ENCODE measurements at places on chromosomes 16 and 17. TPM values are rescaled to one million over a fixed set of nuclear protein-coding genes. Genes with fewer than 3 reads are reported as not detected.

DNA sequence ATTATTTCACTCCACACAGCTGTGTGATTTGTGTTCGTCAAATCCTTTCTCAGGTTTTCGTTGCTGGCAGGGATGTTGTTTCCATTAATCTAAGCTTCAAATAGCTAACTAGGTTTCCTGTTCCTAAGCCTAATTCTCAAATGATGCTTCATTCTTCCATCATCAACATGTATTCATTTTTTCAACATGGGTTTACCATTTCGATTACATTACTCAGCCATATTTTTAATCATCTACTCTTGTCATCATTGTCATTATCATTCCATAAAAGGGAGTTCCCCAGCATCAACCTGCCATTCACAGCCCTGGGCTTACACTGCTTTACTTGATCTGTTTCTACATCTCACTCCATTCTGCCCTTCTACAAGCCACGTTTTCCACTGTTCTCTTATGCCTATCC is 33.3 kb upstream of the ANKFN1 start:
- DNase-seq = no peak

DNA sequence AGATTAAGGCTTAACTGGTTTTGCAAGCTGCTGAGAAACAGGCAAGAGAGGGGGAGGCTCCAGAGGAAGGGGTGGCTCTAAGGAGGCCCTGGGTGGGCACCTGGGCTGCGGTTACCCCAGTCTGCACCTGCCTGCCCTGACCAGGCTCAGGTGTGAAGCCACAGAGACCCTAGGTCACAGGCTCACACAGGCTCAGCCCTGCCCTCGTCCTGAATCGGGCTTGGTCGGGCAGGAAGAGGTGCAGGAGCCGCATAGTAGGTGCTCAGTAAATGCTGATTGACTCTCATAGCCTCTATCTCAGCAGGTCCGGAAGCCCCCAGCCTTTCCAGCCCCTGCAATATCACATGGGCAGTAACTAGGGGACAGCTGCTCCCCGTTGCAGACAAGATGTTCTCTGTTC is 203.4 kb downstream of the GSG1L start:
- DNase-seq = no peak

DNA sequence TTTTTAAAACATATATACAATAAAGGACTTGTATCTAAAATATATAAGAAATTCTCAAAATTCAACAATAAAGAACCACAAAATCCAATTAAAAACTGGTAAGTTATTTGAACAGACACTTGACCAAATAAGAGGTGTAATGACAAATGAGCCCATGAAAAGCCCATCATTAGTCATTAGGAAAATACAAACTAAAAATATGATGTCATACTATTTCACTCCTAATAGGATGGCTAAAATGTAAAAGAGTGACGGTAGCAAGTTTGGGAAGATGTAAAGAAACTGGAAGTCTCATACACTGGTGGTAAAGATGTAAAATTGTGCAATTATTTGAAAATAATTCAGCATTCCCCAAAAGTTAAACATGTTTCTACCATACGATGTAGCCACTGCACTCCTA is 1095.3 kb upstream of the CDH8 start:
- DNase-seq = no peak

GRCh38 chr17:68533887-68534694 is 21.9 kb downstream of the PRKAR1A start:
- peak; percentile 39 for DNase-seq

DNA sequence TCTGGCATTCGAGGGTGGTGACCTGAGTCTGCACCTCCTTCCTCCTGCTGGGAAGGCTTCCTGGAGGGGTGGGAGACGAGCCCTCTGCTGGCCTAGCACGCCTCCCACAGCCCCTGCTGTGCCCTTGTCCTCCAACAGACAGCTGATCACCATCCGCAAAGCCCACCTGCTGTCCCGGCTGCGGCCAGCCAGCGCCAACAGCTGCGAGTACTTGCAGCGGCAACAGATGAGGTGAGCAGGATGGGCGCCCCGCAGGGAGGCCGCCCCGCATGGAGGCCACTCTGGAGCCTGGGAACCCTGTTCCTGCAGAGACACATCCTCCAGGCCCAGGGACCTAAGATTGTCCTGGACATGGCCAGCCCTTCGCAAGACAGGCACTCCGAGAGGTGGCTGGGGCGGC is 21.6 kb downstream of the UBALD1 start:
- DNase-seq = no peak

DNA sequence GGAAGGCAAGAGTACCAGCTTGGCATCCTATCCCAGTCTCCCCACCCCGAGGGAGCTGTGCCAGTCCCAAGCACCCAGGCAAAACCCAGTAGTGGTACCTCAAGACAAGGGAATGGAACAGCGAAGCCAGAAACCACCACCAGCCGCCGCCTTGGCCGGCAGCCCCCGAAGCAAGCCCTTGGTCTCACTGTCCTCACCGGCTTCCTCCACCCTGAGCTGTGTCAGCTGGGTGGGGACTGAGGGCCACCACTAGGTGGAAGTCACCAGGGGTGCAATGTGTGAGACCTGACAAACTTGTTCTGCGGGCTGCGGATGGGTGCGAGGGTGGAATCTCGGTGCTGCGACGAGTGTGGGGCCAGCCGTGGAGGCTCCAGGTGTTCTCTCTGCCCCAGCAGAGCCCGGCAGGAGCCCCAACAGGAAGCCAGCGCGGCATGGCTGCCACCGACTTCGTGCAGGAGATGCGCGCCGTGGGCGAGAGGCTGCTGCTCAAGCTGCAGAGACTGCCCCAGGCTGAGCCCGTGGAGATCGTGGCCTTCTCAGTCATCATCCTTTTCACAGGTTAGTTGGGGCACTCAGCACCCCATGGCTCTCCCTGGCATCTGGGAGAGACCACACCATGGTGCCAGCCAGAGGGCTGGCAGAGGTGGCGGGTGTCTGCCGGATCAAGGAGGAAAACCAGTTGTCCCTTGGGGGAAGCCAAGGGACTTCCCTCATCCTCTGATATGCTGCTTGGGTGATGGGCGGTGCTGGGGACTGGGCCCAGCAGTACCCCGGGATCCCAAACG is 6.7 kb downstream of the SMIM5 start:
- DNase-seq = peak; percentile 83

GRCh38 chr17:82333279-82334171 is at the start of gene SECTM1:
Gene SECTM1 (minus strand): TSS chr17:82333766. CDS start chr17:82327240, 6,526 bp downstream.
- DNase-seq = peak; percentile 82

GRCh38 chr16:77430787-77431585 is 3.8 kb downstream of the ADAMTS18 start:
- DNase-seq = no peak

DNA sequence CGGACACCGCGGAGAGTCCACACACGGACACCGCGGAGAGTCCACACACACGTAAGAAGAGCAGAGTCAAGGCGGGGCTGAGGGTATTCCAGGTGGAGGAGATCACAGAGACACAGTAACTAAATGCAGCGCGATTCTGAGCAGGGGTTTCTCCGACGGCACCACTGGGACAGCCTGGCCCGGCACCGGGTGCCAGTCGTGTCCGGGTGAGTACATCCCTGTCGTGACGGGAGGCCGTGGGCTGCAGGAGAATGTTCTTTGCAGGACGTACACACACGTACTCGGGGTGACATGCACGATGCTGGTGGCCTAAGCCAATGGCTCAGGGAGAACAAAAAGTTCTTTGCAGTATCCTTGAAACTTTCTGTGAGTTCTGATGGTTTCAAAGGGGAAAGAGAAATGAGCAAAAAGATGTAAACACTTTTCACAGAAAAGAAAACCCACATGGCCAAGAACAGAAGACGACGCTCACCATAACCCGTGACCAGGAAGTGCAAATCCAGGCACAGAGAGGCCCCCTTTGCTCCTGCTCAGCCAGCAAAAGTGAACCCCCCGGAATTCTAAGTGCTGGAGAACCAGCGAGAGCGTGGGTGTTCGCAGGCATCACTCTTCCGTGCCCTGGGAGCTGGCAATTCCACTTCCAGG is 53.7 kb upstream of the METRNL start:
- DNase-seq = no peak

DNA sequence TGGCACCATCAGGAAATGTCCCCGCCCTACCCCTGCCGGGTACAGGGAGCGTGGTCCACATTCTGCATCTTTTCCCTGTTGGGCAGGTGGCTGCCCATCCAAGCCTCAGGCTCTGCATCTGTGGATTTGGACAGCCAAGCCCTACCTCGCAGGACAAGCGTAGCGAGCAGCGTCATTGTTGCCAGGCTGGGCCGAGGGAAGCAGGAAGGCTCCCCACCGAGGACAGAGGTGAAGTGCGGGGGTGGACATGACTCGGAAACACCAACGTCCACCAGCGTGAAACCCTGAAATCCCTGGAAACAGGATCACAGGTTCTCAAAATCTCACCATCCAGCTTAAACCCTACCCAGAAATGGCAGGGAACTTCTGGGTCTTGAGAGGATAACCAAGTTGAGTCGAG is 73.6 kb downstream of the SOCS1 start:
- DNase-seq = no peak

Gene FOXC2
- not detected for total RNA-seq

DNA sequence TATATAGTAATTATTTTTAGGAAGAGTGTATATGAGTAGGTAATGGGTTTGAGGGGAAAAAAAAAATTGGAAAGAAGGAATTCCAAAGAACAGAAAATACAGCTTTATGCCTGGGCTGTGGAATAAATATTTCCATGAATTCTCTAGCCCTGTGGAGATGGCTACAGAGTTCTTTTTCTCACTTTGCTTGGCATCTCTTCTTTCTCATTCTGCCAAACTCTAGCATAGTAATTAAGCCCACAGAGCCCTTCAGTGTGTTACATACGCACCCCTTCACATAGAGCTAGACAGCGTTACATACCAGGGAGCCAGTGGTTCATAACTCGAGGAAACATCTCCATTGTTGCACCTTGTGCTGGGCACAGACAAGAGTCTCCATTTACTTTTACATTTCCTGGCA is 621.1 kb downstream of the CDH8 start:
- no peak for DNase-seq

- no peak for DNase-seq
Measured at GRCh38 chr17:81837641-81838040, 2.8 kb upstream of the PPP1R27 start.

Gene SLFN11
- 38.5 TPM for total RNA-seq

- DNase-seq = no peak
Measured at GRCh38 chr16:69931631-69932030, 19.5 kb upstream of the CLEC18A start.

Gene SRP68
- 47.8 TPM for total RNA-seq

- DNase-seq = no peak
Measured at GRCh38 chr16:27495191-27495590, 54.5 kb downstream of the GTF3C1 start.

DNA sequence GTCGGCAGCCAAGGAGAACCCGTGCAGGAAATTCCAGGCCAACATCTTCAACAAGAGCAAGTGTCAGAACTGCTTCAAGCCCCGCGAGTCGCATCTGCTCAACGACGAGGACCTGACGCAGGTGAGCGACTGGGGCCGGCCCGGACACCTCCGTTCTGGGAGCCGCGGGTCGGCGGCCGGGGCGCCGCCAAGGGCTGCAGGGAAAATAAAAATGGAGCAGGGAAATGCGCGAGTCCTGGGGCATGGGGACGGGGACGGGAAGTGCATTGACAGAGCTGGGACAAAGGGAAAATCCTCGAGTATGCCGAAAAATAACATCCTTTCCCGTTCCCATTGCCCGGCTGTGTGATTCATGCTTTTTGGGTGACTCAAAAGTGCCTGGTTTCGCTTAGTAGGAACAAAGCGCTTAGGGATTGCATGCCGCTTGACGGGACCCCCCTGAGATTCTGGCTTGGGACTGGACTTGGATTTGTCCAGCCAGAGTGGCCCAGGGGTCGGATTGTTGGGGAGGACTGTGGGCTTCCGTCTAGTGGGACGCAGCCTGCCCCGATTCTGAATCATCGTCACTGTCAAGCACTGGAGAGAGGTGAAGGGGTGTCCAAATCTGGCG is 699 bp downstream of the MPRIP start:
- DNase-seq = peak; percentile 55

DNA sequence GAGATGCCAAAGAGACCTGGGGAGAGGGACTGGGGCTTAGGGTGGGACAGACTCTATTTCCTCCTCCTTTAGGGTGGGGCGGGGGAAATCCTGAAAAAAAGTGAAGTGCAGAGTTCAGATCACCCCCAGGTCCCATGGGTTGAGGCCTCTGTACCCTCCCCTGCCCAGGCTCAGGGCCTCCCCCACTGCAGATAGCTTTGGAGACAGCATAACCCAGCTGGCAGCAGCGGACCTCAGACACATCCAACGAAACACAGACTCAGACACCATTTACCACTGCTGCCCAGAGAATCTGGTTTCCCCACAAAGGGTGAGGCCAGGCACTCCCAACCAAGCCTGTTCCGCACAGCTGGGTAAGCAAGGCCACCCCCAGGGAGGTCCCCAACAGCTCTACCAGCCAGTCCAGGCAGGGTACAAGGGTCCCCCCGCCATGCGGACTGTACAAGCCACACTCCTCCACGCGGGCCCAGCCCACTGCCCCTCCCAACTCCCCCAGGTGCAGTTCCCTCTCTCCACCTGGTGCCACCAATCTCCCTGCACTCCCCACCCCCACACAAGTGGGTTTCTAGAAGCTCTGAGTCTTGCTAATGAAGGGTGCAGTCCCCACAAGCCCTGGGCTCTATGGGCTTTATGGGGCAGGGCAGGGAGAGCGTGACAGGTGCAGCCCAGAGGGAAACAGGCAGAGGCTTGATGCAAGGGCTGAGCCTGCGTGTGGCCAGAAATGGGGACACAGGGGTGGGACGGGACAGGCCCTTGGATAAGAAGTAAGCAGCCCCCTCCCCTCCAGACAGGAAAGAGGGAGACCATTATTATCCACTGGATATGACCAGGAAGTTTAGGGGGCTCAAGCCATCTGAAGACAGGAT is 8.9 kb downstream of the RHBDF2 start:
- DNase-seq = no peak

Gene SLC5A2
- not detected for total RNA-seq

Gene ACSM3
- 61.8 TPM for total RNA-seq

Gene GFAP
- total RNA-seq = not detected

Gene ETV4
- 3.1 TPM for total RNA-seq

DNA sequence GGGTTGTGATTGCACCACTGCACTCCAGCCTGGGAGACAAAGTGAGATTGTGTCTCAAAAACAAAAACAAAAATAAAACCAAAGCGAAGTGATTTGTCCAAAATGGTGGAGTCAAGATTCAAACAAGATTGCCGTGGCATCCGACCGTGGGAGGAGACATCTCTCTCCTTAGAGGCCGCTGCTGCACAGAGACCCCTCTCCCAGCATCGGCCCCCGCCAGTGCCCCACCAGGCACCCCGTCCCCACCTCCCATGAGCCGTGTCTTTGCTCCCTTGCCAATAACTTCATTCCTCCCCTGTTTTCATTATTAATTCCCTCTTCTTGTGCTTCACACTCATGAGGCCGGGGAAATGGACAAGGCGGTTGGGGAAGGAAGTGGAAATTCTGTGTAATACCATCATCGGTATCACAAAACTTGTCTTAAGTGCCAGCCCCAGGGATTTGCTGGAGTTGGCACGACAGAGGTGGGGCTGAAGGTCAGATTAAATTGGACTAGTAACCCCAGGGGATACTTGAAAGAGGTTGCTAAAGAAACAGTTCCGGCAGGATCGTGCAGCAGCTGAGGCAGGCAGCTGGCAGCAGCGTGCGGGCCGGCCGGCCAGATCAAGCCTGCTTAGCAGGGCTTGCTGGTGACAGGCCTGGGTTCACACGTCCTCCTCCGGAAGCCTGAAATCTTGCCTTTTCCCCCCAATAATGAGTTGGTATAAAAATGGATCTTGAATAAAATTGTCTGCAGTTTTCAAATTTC is 66.8 kb downstream of the RTN4RL1 start:
- peak; percentile 64 for DNase-seq
